Astrocyte (in vitro differentiated cells and primary cell): ENCODE measurements at places on chromosomes 2 and 18.

- DNase-seq: no peak
Measured at GRCh38 chr2:196251132-196251531, 79.8 kb upstream of the STK17B start.

DNA sequence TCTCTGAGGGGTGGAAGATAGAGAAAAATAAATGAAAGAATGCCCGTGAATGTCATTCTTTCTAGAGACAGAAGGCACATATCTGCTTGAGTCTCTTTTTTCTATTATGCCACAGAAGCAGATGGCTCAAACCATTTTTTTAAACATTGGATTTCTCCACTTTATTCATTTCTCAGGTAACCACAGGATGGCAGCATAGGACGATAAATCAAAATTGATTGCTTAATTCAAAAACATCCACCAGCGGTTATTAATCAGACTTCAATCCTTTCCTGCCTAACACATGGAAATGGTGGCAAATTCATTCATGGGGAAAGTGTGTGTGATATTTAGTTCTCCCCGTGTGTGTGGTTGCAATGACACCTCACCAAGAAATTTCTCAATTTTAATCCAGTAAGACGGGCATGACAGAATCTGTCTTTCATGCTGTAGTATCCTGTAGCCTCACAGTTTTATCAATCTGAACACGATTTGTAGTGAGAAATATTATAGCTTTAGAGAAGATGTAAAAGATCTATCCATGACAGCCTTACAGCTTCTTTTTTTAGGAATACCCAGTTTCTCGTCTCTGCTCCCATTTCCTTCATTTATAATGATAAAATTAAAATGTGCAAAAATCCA is 72.2 kb downstream of the DSC3 start:
- peak; percentile 32 for DNase-seq

DNA sequence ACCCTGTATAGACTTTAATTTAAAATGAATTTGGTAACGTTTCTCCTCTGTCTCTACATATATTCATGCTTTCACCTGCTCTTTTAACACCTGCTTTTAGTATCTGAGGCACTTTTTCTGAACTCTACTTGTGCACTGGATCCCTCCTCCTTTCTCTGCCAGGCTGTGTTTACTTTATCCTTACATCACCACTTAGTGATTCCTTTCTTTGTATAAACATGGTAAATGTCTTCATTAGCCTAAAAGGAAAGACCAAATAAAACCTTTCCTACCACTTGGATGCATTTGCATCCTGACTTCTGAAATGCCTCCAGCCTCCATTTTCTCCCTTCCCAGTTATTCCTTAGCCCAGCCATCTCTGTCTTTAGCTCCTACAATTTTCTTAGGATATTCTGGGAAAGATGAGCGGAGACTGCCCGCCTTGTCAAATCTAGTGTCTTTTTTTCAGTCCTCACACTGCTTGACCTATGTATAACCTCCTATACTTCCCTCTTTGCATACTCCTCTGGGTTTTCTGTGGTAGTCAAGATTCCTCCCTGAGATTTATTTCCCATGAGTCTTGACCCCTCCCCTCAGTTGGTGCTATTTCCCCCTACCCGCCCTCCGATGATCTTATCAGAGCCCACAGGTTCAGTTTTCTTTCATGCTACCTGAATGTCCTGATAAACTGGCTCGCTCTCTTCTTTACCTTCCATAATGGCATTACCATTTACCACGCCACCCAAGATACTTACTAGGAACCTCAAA is 44.8 kb downstream of the REL start:
- peak; percentile 20 for DNase-seq

GRCh38 chr2:208269091-208269490 is 3.0 kb downstream of the PIKFYVE start:
- DNase-seq: no peak

- no peak for DNase-seq
Measured at GRCh38 chr2:236156860-236157194, 11.4 kb downstream of the GBX2 start.

GRCh38 chr2:186721956-186722355 is 28.1 kb downstream of the FAM171B start:
- no peak for DNase-seq

DNA sequence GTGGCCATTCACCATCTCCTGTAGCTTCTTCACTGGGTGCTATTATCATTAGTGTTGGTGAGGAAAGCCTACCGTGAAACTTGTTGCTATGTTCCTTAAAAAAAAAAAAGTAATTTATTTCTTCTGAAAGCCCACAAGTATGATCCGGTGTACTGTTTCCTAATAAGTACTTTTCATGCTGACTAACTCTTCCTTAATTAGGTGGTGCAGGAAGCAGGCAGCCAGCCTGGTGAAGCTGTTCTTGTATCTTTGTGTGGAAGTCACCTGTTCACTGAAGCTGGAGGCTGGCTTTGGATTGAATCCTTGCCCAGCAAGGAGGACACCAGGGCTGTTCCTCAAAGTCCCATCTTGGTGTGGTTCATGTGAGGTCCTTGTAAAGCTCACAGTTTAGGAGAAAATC is 321.7 kb upstream of the THSD7B start:
- DNase-seq: no peak

DNA sequence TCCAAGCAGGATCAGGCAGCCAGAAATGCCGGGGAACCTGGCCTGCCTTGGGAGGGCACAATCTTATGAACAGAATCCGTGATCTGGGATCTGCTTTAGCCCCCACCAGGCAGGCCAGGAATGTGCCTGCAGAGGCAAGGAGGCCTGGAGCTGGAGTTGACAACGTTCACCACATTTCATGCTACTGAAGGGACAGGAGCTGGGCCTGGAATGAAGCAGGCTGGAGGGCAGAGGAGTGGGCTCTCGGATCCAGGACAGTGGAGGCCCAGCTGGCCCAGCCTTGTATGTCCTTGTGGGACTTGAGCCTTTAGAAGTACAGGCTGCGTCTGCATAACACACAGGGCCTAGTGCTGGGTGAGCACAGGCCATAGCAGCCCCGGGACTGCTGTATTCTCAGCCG is 91.8 kb downstream of the KLHL29 start:
- DNase-seq: no peak

DNA sequence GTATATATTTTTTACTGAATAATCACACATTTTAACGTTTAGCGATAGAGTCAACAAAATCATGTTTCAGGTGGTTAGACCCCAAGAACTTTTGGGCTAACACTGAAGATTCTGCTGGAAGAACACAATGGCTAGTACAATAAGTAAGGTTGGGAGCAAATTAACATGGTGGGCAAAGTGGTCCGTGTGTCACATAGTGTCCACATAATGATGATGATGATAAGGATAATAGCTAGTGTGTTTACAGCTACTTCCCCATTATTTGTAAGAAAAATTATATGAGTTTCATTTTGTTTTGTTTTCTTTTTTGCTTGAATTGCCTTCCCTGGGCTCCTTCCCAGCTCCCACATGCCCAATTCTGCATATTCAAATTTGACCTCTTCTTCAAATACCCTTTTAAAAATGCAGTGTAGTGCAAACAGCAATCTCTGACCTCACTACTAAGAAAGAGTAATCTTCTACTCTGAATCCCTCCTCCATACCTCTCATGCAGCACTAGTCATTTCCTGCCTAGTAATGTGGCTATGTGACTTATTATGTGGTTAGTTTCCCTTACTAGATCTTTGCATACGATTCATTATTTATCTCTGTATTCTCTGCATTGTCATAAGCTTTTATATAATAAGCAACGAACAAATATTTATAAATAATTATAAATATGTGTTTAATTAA is 16.9 kb upstream of the VPS54 start:
- DNase-seq: peak; percentile 87

GRCh38 chr2:11250400-11251196 is 93.8 kb downstream of the ROCK2 start:
- peak; percentile 37 for DNase-seq

DNA sequence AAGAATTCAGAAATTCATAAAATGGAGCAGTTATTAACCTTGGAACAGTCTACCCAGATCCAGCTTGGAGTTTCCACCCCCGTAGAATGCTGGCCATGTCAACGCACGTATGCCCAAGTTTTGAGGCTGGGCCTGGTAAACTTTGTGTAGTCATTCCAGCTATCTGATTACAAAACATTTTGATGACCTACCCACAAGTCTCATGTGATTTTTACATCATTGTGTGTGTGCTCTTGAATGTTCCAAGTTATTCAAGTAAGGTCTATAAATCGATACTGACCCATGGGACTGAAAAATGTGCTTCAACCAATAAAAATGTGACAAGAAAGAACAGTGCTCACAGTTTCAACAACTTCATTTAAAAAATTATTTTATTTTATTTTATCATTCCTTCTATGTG is 32.5 kb upstream of the ICOS start:
- DNase-seq: no peak

DNA sequence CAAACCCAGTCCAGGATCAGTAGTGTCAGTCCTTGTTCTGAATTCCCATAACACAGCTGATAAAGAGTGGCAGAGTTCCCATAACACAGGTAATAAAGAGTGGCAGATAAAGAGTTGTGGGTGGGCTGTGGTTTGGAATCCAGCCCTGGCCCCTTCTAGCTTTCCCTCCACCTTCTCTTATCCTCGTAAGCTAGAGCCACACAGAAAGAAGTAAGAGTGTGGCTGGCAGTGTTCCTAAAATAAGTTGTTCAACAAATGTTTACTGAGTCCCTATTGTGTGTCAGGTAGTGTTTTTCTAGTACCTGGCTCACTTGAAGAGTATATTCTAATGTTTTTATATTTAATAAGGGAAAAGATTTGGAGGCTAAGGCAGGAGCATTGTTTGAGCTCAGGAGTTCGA is 65.0 kb upstream of the BCL2L11 start:
- no peak for DNase-seq

- DNase-seq: peak; percentile 90
Measured at GRCh38 chr2:46229134-46230063, 67.8 kb upstream of the EPAS1 start.

DNA sequence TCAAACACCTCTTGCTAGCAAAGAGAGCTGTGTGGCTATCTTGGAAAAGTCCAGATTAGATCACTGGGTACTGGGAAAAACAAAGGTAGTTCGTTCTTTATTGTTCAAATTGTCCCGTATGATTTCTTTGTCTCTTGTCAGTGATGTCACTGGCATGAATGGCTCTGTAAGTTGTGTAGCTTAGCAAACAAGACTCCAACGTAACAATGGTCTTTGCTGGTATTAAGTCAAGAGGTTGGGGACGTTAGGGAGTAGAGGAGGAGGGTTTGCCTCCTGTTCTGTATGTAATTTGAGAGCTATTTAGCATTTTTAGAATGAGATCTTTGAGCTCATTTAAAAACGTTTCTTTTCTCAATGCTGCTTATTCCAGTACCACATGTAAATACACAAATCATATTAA is 216.5 kb upstream of the SP5 start:
- no peak for DNase-seq

DNA sequence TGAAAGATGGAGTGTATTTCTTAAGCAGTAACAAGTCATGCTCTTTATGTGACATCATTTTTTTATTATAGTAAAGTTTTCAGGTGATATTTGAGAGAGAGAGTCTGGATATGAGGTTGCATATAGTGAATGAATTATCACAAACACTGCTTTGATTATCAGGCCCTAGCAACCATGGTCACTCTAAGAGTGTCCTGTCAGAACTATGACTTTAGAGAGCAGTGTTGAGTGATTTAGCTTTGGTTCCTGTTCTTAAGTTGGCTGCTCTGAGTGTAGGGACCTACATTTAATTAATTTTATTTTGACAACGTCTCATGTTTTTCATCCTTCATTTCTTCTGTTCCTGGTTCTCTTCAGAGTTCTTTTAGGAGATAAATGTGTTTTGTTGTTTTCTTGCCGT is 275.5 kb downstream of the KCNJ3 start:
- no peak for DNase-seq

DNA sequence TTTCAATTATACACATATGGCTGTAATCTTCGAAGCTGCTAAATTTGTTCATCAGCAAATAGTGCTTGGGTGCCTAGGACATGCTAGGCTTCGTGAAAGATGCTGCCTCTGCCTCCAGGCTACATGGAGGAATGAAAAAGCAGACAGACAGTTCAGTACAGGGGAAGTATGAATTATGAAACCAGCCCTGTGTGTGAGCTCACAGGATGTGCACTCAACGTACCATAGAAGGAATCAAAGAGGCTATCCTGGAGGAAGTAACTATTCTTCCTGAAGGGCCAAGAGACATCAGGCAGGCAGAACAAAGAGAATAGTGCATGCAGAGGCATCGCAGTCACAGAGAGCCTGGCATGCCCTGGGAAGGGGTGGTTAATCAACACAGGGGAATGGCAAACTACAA is 61.4 kb downstream of the DYM start:
- no peak for DNase-seq

GRCh38 chr18:2376707-2377106 is 194.6 kb downstream of the METTL4 start:
- no peak for DNase-seq

GRCh38 chr2:107359021-107359420 is 467.7 kb upstream of the RGPD4 start:
- DNase-seq: no peak

DNA sequence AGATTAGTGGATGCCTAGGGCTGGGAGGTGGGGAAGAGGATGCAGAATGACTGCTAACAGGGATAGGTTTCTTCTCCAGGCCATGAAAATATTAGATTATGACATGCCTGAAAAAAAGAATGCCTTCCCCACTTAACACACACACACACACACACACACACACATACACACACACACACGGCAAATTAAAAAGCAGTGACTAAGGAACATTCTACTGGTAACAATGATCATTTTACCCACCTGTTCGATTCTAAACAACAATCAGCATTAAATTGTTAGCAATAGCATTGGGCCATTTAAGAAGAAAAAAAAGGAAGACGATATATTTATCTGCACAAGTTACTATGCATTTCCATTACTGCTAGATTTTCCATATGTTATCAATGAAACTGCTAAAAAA is 10.8 kb downstream of the CACNB4 start:
- no peak for DNase-seq

- no peak for DNase-seq
Measured at GRCh38 chr2:137963535-137964065, 673 bp upstream of the HNMT start.

- DNase-seq: no peak
Measured at GRCh38 chr2:225033440-225034318, 8.6 kb downstream of the DOCK10 start.

GRCh38 chr2:21234001-21234400 is 110.2 kb downstream of the TDRD15 start:
- DNase-seq: no peak

DNA sequence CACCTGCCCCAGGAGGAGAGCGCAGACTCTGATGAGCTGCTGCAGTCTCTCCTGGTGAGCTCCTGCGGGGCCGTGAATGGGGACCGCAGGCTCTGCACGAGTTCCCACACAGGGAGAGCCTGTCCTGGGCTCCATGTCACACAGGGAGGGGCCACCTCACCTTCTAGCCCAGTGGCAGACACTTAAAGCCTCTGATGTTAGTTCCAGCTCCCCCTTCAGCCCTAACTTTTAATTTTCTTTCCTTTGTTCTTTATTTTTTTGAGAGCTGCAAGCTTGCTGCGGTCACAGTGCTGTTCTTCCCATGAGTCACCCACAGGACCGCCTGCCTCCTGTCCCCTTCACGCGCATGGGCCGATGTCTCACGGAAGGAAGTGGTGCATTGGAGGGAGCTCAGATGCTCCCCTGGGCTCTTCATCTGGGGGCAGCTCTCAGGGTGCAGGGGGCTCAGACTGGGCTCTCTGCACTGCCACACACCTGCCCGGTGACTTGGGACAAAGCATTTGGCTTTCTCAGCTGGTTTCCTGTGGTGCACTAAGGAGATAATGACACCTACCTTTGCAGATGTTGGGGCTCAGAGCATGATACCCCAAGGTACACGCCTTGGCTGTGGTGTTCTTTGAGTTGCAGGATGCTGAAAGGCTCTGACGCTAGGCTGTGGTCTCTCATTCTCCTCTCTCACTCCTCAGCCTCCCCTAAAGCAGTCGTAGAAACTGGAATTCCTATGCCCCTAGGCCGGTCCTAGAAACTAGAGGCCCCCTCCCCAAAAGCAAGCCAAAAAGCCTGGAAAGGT is 37.2 kb upstream of the PXDN start:
- peak; percentile 36 for DNase-seq
